T-cell (primary cell): ENCODE measurements at places on chromosomes 6 and 20.

DNA sequence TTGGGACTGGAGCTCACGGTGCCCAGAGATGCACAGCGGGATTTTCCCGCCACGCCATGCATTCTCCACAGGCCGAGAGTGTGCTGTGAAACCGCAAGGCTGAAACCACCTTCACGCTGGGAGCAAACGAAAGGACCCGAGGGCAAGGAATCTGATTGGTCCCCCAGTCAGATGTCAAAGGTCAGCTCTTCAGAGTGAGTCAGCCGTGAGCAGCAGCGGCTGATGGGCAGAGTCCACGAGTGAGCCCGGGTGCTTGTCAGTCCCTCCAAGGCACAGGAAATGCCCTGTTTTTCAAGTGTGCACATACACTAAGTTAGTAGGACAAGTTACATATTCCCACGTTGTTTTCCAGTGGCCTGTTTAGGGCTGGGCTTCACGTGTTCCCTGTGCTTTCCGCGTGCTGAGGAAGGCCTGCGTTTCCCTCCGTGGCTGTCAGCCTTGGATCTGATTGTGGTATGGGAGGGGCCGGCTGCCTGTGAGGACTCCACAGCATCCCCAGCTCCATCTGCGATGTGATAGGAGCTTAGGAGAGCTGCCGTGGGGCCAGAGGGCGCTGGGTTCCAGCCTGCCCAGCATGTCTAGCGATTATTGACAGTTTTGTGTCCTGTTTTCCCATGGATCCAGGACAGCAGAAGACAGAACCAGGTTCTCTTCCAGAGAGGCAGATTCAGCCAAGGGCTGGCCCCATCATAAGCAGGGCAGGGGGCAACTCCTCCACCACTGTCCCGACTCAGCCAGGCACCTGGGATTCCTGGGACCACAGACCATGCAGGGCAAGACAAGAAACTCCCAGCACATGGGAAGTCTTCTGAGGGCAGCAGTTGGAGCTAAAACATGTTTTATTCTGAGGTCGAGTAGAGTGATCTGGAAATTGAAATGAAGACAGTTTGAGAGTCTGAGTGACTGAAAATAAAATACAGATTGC, 38.2 kb upstream of the FRMD1 start:
- no peak for DNase-seq

- DNase-seq, result no peak
Observed at GRCh38 chr20:1805161-1805581, 90.0 kb upstream of the SIRPA start.

DNA sequence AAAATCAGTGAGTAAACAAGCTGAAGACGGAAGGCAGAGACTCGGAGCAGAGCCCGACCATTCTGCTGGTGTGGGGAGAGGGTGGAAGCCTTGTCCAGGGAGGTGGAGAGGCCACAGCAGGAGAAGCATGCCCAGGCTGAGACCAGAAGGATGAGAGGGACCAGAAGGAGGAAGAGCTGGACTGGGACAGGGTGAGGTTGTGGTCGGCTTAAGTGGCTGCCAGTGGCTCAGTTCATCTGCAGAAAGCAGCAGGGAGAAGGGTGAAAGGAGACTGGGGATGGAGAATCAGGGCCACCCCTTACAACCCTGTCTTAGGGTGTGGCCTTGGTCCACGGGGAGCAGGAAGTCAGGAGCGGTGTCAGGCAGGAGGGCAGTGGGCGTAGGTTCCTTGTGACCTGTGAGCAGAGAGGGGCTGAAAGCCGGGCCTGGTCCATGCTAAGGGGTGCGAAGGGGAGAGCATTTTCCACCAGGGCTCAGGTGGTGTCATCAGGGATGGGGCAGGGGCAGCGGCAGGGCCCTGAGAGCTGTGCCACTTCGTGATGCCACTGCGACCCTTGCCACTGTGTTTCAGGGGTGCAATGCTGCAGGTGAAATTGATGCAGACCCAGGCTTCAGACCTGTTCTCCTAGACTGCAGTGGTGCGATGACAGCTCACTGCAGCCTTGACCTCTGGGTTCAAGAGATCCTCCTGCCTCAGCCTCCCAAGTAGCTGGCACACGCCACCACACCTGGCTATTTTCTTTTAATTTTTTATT, 81.1 kb downstream of the TTLL2 start:
- DNase-seq, result no peak

DNA sequence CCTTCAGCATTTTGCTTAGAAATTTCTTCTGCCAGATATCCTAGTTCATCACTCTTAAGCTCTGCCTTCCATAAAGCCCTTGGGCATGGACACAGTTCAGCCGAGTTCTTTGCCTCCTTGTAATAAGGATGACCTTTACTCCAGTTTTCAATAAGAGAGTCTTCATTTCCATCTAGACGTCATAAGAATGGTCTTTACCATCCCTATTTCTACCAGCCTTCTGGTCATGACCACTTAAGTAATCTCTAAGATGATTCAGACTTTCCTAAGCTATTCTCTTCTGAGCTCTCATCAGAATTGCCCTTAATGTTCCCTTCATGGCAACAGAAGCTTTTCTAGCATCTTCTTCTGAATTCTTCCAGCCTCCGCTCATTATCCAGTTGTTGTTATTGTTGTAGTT, 126.1 kb downstream of the TFAP2C start:
- DNase-seq, result no peak

GRCh38 chr20:5085380-5085779, 34.4 kb downstream of the PCNA start:
- DNase-seq, result no peak

- DNase-seq, result no peak
Observed at GRCh38 chr6:5511954-5512353, 250.6 kb downstream of the FARS2 start.

GRCh38 chr6:47646689-47647088, 51.7 kb upstream of the ADGRF4 start:
- DNase-seq, result no peak

DNA sequence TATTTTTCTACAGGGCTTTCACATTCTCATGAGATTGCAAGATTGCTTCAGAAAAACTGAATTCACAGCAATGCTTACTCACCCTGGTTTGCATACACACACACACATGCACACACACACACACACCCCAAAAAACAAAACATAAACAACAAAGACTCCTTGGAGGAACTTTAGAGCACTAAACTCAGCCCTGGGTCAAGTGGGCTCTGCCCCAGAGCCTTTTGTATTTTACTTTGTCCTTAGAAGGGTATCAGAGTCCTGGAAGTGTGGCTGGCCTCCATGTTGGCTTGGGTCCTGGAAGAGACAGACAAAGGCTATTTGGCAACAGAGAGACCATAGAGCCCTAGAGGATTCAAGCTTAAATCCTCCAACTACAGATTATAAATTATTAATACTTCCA, 8.0 kb upstream of the CST9 start:
- no peak for DNase-seq

- DNase-seq, result peak; percentile 67
Observed at GRCh38 chr20:50460608-50461267, 49.4 kb upstream of the PTPN1 start.

- DNase-seq, result no peak
Observed at GRCh38 chr20:24494460-24494920, 25.1 kb downstream of the SYNDIG1 start.

DNA sequence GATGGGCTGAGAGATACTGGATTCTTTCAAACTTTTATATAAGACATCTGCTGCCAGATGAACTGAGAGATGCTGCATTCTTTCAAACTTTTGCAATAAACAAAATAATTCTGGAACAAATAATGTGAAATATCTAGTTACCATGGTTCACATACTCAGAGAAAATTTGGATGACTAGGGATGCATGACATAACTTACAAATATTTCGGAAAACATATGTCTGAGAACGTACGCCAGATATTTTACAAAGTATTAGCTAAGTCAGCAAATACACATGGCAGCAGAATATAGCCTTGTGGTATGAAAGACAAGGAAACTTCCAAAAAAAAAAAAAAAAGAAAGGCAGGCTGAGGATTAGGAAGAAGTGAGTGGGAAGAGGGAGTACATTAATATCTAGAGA, 113.3 kb upstream of the TRAF3IP2 start:
- no peak for DNase-seq

- peak; percentile 35 for DNase-seq
Observed at GRCh38 chr6:90083891-90084290, 189.6 kb downstream of the GJA10 start.

DNA sequence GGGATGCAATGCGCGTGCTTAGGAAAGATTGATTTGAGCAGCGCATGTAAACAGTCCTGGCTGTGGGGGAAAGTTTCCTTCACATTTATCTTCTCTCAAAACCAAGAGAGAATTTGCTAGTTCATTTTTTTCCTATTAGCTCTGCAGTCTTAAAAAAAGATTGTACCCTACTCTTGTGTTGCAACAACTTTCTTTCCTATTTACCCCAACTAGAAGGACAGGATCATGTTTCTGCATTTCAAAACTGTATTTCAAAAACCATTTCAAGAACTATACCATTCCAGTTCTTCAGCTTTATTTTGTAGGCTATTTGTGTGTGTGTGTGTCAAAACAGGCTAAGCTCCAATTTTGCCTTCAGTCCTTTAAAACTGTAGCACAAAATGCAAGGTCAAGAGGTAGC, 473.1 kb downstream of the KIF16B start:
- no peak for DNase-seq

DNA sequence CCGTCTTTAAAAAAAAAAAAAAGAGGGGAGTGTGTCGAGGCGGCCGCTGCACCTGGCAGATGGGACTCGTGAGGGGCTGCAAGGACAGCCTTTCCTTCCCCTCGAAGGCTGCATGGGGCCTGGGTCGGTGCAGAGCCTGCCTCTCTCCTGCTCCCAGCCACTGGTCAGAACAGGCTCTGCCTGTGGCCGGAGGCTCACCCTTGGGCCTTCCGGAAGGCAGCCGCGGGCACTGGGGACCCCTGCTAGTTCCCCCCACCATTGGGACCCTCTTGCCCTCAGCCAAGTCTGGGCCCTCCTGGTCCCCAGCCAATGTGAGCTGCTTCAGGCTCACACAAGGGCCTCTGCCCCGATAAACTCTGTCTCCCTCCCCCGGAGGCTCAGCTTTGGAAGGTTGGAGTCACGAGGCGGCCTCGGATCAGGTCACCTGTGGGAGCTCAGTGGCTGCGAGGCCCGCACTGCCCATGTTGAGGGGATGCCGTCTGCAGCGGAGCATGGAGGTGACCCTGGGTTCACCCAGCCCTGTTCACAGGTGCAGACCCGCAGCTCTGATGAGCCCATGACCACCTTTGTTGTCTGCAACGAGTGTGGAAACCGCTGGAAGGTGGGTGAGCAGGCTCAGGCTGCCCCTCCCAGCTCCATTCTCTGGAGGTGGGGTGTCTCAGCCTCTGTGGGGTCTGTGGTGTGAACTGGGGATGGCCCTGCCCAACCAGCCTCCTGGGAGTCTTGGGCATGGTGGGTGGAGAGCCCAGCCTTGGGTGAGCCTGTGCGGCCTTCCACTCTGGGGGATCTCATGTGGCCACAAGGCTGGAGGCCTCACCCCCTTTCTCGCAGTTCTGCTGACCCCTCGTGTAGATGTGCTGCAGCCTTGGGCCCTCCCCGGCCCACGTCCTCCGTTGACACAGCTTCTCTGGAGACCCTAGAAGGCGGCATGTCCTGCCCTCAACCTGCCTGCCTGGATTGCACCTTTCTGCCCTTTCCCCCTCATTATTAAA, 7.7 kb downstream of the RGS19 start:
- DNase-seq, result no peak

DNA sequence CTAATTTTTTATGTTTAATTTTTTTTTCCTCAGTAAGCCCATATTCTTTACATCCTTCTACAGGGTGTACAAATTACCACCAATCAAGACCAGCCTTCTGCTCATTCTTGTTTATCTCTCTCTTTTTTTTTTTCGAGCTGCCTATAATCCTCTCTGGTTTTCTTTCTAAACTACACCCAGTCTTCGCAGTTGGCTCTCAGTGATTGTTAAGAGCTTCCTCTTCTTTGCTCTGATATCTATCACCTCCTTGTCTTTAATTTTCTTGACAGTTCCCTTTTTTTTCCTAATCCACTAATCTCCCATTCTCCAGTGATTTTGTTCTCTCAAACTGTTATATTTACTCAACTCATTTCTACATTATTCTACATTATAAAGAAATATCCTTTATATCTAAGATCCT, 38.5 kb upstream of the PTPRK start:
- no peak for DNase-seq
